Stimulated activated CD8-positive, alpha-beta memory T cell treated with anti-CD3 and anti-CD28 coated beads, Interleukin-7, amount 100 ng/mL, for 24 hours (primary cell): ENCODE measurements at places on chromosomes 6 and 20.

DNA sequence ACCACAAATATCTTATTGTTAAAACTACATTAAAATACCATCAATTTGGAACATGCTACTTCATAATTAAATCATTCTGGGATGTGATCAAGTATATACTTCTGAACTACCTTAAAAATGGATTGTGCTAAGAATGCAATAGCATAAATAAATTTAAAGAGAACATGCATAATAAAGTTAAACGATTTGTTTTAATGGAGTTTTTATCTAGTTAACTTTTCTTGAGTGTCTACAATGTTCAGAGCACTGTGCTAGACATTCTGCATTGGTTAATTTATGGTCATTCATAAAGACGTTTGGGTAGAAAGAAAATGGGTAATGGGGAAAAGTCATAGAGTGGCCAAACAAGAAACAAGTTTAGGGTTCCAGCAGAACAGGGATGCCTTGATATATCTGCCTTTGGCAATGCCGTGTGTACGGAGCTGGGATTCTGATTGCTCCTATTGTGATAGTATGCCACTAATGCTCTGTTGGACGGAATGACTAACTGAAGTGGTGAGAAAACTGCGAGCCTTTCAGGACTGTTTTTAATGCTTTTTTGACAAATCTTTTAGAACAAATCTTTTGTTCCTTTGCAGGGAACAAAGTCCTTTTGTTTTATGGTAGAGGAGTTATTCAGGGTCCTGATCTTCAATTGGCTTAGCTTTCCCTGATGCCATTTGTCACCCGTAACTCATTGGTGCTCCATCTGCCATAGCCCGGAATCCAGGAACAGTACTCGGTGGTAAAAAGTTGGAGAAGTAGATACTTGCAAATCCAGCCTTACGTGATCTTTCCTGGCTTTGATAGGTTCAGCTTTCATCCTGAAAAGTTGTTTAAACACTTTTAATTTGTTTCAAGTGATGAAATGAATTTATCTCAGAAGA, 162.6 kb downstream of the BCKDHB start:
- no peak for DNase-seq

DNA sequence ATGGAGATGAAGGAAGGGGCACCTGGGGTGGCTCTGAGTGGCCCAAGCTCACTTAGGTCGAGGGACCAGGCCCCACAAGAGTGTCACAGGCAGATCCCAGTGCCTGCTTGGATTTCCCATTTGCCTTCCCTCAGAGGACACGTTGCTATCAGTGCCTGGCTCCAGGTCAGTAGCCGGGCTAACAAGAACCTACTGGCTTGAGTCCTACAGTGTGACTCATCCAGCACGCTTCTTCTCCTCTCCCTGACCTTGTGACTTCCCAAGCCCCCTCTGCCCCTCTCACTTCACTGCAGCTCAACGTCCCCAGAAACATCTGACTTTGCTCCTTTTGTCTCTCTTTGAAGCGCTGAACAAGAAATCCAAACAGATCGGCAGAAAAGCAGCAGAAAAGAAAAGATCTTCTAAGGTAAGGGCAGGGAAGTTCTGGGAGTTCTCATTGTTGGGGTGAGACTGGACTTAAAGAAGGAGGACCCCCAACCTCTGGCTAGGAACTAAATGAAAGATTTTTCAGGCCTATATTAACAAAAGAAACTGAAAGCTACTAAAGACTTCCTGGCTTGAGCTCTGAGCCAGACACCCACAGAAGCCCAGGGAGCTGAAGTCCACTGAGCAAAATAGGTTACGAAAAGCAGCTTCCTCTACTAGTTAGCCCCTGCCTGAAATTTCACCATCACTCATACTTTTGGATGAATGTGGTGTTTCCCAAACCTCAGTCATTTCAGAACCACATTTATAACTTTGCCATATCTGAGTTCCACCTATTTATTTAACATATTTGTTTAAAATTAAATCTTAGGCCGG, 21.5 kb downstream of the ASIP start:
- DNase-seq = no peak

- no peak for DNase-seq
Measured at GRCh38 chr6:72781624-72782023, 159.8 kb downstream of the KCNQ5 start.

GRCh38 chr6:161169696-161170095, 104.2 kb downstream of the AGPAT4 start:
- DNase-seq = no peak

GRCh38 chr6:73139681-73140383, 85.5 kb downstream of the KHDC1L start:
- no peak for DNase-seq

DNA sequence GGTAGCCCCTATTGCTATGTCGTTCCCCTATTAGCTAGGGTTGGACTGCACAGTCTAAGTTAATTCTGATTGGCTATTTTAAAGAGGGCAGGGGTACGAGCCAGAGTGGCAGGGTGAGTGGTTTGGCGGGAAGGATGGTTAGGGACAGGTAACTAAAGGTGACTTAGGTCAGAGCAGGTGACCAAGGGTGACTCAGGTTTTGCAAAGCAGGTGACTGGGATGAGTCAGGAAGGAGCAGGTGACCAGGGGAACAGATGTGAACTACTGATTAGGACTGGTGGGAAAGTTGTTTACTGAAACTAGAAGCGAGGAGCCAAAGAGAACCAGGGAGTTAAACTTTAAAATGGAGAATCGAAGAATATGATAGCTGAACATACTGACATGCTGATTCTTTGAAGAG, 295.2 kb downstream of the GJA1 start:
- no peak for DNase-seq

DNA sequence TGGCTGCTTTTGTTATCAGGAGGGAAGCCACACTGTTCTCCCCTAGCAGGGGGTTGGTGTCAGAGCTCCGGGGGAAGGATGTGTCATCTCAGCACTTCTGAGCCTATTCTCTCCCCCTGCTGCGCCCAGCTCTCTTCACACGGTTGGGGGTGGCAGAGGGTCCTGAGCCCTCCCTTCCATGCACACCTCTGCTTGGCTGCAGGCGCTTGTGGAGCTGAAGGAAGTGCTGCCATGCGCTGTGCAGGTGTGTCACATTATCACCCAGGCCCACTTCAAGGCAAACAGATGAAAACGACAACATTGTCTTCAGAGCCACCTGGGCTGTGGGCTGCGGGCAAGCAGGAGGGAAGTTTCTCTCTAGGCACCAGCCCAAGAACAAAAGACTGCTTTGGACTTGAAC, 263.4 kb downstream of the BMP7 start:
- DNase-seq = no peak
